ENCODE measurements at places on chromosomes 6 and 20.

DNA sequence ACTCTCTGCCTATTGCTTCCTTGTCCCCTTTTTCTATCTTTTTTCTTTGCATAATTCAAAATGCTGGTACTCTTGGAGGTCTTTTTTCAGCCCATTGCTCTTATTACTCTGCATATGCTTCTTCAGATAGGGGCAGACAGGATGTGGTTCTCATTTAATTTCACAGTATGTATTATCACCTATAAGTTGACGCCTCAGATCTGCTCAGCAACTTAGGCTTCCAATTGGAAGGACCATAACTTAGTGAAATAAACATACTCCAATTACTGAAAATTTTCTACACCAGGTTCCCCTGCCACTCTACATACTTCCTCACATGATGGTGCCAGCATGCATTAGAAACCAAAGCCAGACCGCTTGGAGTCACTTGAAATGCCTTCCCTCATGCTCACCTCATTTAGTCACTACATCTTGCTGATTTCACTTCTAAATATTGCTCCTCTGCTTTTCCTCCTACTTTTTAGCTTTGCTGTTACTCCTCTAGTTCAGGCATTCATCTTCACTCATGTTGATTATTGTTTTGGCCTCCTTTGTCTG is 34.5 kb upstream of the AHI1 start:
- no peak for DNase-seq

- no peak for DNase-seq
These were observed 109.8 kb upstream of the PTPRK start for GRCh38 chr6:128630213-128630612.

GRCh38 chr20:46350201-46350985 is 42.1 kb upstream of the CDH22 start:
- DNase-seq, result no peak

GRCh38 chr6:51266604-51267003 is 447.9 kb downstream of the TFAP2B start:
- DNase-seq, result no peak

GRCh38 chr6:88952065-88952704 is 11.2 kb downstream of the RNGTT start:
- DNase-seq, result no peak

DNA sequence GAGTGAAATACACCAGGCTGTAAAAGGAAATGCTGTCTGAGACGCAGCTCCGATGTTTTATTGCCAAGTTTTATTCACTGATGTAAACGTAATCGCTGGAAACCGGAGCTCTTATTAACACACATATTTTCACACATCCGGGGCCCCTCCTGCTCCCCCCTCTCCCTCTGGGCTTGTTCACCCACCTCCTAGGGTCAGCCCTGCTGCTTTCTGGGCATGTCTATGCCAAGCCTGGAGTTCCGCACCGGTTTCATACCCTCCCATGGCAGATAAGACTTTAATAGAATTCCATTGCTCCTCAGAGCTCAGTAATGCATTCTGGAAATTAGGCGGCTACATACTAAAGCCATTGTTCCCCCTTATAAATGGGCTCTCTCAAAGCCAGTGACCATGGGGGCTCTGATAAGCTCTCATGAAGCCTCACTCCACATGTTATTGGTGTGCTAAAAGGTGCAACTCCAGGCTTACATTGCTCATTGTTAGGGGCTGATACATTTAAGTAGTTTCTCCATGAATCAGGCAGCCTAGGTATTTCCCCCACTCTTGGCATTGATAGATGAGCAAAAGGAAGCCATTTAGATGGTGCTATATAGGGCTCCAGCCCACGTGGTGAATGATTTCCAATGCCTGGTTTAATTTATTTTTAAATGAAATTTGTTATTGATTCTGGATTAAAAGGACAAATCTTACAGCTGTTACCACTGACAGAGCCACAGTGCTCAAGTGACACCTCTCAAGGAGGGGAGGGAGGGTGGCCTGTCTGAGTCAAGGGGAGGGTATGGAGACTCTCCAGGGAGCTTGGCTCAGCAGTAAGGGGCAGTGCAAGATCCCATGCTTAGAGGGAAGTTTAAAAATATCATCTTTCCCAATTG is 4.5 kb upstream of the VSTM2L start:
- no peak for DNase-seq

DNA sequence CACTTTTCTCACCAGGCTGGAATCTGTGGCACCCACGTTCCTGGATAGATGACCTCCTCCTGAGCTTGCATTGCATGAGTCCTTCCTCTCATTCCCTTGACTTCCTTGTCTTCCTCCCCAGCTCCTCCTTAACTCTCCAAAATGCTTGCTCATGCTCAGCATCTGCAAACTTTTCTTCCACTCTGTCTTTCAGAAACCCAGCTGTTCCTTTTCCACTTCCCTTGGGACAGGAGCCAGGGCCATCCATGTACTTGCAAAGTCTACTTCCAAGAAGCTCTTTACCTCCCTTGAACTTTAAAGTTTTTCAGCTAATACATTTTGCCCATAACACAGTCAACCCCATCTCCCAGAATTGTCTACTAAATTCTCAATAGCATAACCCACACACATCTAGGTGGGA is 861.7 kb downstream of the QKI start:
- no peak for DNase-seq
